Kidney tubule cell (primary cell): ENCODE measurements at places on chromosomes 12 and 14.

DNA sequence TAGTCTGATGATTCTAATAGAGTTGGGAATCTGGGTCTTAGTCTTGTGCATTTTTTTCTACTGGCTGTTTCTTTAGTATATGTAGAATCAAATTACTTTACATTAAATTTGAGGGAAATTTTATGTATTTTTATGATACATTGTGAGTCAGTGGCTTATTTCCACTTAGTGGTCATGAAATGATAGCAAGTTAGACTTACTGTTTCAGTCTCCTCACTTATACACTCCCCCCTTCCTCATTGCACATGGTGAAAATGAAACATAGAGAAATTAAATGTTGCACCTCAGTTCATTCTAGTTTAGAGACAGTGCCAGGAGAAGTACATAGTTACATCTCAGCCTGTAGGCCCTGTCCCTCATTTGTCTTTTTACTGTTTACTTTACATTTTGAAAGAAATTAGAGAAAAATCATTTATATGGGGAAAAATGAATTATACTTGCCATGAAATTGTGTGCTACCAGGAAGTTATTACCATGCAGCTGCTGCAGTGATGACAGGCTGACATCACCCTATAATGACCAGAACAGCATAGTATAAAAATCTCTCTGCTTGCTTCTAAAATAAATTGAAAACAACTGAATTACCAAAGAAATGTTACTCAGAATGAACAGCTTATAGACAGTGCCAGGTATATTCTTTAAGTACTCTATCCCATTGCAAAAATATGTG, 113.2 kb downstream of the TRMT5 start:
- DNase-seq = no peak

DNA sequence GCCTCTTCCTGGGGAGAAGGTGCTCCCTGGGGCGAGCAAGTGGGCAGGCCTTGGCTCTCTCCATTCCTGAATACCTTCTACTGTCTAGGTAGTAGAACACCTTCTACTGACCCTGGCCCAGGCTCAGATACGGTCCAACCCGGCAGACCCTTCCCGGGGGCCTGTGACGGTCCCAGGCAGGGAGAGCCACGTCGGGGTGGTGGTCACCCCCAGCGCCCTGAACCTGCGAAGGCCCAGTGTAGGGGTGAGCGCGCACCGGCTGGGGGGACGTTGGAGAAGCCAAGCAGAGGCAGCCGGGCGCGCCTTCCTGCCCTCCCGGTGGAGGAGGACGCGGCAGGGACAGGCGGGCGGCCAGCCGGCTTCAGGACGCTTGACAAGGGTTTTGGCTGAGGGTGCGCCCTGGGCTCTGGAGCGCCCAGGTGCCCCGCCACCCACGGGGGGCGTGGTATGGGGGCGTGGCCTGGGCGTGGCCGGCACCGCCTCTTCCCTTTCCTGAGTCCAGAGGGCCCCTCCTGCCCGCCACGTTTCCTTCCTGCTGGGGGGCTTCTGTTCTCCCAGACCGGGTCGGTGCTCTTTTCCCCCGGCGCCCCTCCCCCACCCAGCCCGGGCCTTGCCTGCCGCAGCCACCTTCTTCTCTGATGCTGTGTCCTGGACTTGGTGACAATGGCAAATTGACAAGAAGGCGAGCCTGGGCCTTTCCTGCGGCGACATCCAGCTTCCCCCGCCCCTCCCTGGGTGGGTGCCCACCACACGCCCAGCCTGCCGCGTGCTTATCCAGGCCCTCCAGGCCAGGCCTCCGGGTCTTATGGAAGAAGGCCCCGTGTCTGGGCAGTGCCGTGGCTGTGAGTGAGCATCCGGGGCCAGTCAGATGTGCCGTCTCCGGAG, 24.5 kb upstream of the PPP1R13B start:
- DNase-seq = no peak

- DNase-seq = no peak
These were observed 451.9 kb upstream of the NOVA1 start for GRCh38 chr14:27049701-27050100.

DNA sequence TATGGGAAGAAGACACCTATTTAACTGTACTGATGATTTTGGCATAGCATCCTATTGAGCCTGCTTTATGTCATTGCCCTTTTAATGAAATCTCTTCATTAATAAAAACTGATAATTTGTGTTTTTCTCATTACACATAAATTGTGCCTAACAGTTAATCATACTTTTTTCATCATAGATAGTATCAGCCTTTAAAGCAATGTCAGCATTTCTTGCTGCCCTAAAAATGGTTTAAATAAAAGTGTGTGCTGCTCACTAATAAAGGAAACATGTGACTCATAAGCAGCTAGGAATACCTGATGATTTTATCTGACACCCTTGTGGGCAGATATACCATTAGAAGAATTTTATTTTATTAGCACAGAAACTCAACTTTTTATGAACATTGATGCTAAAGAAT, 26.7 kb downstream of the TBK1 start:
- no peak for DNase-seq

GRCh38 chr12:25585662-25586061, 32.6 kb upstream of the LMNTD1 start:
- no peak for DNase-seq

GRCh38 chr12:62714774-62715721, 219.9 kb downstream of the PPM1H start:
- no peak for DNase-seq

DNA sequence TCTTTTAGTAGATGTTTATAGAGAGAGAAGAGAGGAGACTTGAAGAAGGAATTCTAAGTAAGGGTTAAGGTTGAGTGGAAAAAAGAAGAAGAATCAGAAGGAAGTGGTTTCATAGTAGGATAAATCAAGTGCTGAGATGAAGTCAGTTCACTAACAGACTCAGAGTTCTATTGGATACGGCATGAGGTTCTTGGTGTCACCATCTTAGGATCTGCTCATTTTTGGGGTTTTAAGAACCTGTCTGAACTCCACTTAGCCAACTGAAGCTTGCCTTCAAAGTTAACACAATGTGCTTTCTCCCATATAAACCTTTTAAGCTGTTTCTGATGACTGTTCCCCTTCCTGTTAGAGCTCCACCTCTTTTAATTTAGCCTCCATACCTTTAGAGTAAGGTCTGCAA, 152.6 kb downstream of the PRKCH start:
- no peak for DNase-seq

- DNase-seq = no peak
These were observed 127.3 kb upstream of the HIF1A start for GRCh38 chr14:61567838-61568571.

- no peak for DNase-seq
These were observed 8.9 kb upstream of the MYRFL start for GRCh38 chr12:69816082-69816481.

- no peak for DNase-seq
These were observed 63.3 kb downstream of the RIC8B start for GRCh38 chr12:106837782-106838181.

DNA sequence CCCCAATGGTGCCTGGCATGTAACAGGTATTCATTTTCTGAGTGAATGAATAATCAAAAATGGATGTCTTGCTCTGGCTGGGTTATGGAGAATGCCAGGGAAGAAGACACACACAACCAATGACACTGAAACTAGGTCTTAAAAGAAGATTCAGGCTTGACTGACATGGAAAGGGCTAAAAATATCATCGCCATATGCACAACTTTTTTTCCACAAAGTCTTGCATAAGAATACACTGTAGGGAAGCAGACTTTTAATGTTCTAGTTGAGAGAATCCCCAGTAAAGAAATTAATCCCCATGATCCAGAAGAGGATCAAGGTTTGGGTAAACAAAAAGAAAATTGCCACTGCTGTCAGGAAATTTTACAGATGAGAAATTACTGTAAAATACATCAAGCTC, 116.4 kb downstream of the SLC2A13 start:
- DNase-seq = no peak

- DNase-seq = no peak
These were observed 63.8 kb downstream of the FIGNL2 start for GRCh38 chr12:51784688-51785087.

GRCh38 chr12:52298677-52299190, 7.4 kb upstream of the KRT81 start:
- no peak for DNase-seq
